ENCODE measurements at places on chromosomes 12 and 14.

DNA sequence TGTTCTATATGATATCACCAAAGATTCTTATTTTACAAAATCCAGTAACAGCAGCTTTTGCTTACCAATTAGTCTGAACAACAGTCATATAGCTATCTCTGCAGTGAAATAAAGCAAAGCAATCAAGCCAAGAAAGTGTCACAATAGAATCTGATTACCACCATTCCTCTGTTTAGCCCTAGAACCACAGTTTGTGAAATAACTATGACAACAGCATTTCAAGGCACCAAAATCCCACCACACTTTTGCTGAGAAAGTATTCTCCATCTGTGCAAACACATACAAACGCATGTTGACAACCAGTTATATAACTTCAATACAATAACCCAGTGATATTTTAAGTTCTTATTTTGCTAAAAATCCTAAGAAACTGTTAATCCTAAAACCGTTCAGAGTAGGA lies 7.4 kb downstream of the PPP1R13B start:
- no peak for DNase-seq

DNA sequence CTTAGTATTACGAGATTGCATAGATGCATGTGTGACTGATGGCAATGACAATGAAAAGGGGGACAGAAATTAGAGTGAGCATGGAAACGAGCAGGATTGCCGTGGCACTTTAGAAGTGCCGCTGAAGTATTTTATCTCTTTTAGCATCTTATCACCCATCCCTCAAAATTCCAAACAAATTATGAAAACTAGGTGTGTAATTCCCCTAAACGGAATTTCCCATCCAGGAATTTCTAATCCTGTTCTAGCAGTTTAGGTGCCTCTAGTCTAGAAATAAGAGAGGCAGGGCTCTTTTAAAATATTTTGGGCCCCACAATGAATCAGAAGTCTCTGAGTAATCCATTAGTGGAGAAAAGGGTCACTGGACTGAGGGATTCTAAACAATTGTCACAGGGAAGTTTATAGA lies 947 bp downstream of the TMEM52B start:
- DNase-seq = no peak

GRCh38 chr12:78964521-78964920 lies 99.9 kb downstream of the SYT1 start:
- DNase-seq = no peak

- DNase-seq = no peak
These were observed 6.6 kb downstream of the COA8 start for GRCh38 chr14:103569408-103569807.

- DNase-seq = no peak
These were observed 882.3 kb downstream of the RPS29 start for GRCh38 chr14:48703728-48704467.

DNA sequence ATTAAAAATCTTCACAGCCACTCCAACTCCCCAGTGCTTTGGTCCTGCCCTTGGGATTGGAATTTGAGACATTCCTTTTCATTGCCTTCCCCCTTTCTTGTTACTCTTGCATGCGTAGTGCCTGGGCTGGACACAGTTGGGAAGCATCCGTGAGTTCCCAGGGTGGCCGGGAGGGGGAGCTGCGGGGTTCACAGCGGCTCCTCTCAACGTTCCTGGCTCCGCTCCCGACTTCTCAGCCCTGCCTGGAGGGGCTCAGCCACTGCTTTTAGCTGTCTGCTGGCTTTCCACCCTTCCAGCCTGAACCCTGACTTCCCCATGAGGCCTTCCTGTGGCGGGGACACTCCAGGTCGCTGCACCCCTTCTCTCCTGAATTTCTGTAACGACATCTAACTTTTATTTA lies 3.2 kb downstream of the TEX52 start:
- no peak for DNase-seq

- DNase-seq = no peak
These were observed 1024.9 kb downstream of the TMEM121 start for GRCh38 chr14:106551265-106551664.

DNA sequence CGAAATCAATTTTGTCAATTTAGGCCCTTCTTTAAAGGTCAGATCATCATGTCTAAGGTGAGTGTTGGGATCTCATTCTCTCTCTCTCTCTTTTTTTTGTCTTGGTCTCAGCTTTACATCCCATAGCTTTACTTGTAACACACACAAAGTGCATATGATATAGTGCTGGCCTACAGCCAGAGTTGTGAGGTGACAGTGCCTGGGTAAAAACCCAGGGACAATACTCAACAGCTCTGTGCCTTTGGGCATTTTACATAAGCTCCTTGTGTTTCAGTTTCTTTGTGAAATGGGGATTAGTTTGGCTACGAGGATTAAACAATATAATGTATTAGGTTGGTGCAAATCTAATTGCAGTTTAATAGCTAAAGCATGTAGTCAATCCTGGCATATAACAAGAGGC lies 40.2 kb downstream of the GRIP1 start:
- DNase-seq = no peak

- no peak for DNase-seq
These were observed 24.3 kb downstream of the CEP170B start for GRCh38 chr14:104889375-104889757.

- no peak for DNase-seq
These were observed 35.4 kb downstream of the DLK1 start for GRCh38 chr14:100762089-100762515.

GRCh38 chr12:109020796-109021380 lies at the start of gene SVOP:
Gene SVOP, minus strand, starts transcription at chr12:109021068. Its CDS starts 200 bp downstream, at chr12:109020868.
- DNase-seq = peak; percentile 10

DNA sequence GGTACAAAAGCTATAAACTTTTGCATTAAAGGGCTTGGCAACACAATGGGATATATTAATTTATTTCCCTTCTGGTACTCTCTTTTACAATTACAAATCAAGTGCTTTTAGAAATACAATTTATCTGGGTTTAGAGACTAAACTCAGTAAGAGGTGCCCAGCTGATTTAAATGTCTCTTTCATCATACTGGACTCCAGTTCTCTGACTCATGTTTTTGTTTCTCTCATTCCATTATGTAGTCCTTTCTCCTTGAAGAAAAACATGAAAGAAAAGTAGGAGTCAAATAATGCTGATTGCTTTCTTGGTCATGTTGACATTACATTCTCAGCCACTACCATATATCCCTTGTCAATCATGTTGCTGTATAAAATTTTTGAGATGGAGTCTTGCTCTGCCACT lies 36.3 kb upstream of the CFL2 start:
- DNase-seq = no peak

DNA sequence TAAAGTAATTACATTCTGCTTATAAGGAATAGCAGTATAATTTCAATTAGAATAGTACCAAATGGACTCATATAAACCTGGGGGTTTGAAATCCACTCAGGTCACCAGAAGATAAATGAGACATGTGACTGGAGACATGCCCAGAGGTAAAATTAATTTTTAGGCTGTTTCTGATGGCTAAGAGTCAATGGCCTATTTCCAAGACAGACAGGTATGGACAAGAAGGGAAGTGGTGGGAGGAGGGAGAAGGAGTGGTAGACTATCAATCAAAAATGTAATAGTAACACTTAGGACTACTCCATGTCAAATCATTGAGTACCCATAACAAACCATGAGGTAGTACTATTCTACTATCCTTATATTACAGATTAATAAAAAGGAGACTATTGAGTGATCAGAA lies 544.0 kb downstream of the GALC start:
- no peak for DNase-seq

DNA sequence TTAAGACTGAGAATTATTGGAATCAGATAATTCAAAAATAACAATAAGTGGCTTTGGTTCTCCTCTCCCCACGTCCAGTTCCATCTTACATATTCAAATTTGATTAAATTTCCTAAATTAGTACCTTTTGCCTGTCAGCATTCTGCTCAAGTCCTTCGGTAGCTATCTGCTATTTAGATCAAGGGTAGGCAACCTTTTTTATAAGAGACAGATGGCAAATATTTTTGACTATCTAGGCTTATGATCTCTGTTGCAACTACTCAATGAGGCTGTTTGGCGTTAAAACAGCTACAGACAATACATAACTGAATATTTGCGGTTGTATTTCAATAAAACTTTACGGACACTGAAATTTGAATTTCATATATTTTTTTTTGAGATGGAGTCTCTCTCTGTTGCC lies 21.7 kb downstream of the L2HGDH start:
- no peak for DNase-seq

GRCh38 chr14:105376521-105377440 lies 21.6 kb upstream of the TEX22 start:
- no peak for DNase-seq

DNA sequence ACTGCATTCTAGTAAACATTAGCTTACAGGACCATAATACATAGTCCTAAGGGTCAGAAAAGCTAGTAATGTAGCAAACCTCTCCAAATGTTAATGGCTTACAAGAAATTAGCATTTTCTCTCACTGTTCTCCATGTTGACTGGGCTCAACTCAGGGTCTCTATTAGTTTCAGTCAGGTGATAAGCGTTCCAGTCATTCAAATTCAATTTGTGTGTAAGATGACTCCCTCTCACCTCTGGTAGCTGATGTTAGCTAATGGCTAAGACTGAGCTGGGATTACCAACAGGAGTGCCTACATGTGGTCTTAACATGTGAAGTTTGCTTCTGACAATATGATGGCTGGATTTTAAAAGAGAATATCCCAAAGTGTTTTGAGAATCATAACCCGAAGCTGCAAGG lies 630.5 kb upstream of the USP15 start:
- DNase-seq = no peak

- DNase-seq = no peak
These were observed 1.4 kb downstream of the SNRPF start for GRCh38 chr12:95859947-95860850.

GRCh38 chr12:128949086-128949485 lies 95.8 kb downstream of the GLT1D1 start:
- DNase-seq = no peak
